ENCODE measurements at places on chromosomes 1 and 21.

DNA sequence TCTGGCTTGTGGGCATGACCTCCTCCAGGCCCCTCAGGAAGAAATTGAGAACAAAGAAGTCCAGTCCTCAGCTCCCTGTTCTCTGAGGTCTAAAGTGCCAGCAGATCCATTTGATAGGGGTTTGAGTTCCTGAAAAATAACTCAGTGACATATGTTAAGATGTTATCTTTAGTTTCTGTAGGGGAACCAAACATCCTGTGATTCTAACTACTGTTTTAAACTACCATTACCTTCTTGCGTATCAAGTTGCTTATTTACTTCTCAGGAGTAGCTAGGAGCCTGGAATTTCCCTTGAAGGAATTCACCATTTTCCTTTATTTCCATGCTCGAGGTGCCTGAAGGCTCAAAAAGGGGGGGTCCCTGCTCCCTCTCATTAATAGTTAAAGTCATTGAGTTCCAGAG is 18.8 kb upstream of the LIN9 start:
- no peak for DNase-seq

- DNase-seq: no peak
These were observed 657.0 kb downstream of the AMY1C start for GRCh38 chr1:104406728-104407127.

GRCh38 chr1:160949881-160950280 is 4.7 kb downstream of the ITLN2 start:
- no peak for DNase-seq

GRCh38 chr1:119435052-119435451 is 20.1 kb downstream of the HSD3B2 start:
- no peak for DNase-seq

DNA sequence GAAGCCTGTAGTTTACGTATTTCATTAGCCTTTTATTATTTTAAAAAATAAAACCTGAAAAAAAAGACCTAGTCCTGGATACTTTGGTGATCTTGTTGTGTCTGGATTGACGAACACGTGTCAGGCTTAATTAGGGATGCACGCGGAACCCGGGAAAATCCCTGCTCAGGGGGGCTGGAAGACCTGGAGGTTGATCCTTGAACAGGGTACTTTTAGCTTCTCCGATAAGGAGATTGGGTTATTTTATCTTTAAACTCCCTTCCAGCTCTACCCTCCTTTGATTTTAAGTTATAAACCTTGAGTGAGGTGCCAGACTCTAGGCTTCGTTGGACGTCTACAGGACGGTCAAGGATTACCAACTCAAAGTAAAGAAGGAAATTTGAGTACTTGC is 552 bp upstream of the ZNF691 start:
- DNase-seq: no peak

- DNase-seq: peak; percentile 38
These were observed 49.9 kb upstream of the CLIC4 start for GRCh38 chr1:24695202-24695974.

DNA sequence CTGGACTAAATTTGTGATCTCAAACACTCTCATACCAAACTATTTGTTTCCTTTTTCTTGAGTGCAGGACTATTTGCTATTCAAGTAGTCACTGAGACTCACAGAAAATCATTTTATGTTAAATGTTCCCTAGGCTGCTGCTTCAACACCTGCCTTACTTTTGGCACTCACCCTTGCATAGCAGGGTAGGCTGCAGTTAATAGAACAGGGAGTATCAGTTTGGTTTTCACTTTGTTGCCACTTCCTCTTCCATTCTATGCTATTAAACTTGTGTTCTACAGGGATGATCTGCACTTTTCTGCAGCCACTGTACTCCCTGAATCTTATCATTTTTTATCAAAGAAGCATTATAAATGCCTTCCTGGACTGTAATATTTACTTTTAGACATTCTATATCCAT is 148.7 kb upstream of the PRMT6 start:
- DNase-seq: no peak

DNA sequence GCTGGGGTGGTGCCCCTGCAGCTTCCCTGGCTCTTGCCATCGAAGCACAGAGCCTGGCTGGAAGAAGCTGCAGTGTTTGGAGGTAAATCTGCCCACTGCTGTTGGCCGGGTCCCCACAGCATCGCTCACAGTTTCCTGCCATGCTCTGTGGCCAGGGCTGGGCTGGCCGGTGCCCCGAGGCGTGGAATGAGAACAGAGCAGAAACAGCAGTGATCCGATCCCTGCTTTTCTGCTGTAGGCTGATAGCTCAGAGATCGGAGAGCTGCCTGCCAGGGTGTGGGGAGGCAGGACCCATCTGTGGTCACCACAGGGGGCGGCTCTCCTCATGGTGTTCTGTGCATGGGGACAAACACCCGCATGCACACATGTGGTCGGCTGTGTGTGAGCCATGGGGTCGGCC is 11.5 kb downstream of the SLC45A1 start:
- DNase-seq: no peak

DNA sequence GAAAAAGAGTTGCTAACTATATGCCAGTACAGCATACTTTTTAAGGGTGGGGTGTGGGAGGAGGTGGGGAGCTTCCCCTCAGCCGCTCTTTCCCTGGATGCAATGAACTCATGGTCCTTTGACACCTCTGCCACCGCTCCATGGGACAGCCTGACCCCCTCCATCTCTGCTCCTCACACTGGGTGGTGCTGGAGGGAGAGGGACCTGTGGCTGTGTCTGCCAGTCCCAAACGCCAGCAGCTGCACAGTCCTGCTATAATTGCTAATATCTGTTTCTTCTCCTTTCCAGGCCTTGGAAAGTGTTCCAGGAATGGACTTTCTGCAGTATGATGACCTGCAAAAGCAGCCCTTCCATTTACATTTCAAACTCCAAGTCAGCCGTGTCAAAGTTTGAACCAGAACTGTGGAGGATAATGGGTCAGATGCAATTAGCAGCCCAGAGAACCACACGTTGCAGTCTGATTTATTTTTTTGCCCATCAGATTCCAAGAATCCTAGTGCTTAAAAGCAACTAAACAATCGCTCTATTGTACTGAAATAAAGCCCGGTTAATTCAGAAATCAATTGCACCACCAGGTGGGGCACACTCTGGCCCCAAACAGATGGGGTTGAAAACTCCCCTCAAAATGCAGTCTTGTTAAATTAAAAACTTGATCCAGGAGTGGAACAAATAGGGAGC is 160.7 kb upstream of the LMO4 start:
- no peak for DNase-seq

- no peak for DNase-seq
These were observed 12.7 kb downstream of the PAFAH2 start for GRCh38 chr1:25985171-25985570.

GRCh38 chr1:177471244-177471643 is 300.5 kb downstream of the BRINP2 start:
- DNase-seq: no peak

DNA sequence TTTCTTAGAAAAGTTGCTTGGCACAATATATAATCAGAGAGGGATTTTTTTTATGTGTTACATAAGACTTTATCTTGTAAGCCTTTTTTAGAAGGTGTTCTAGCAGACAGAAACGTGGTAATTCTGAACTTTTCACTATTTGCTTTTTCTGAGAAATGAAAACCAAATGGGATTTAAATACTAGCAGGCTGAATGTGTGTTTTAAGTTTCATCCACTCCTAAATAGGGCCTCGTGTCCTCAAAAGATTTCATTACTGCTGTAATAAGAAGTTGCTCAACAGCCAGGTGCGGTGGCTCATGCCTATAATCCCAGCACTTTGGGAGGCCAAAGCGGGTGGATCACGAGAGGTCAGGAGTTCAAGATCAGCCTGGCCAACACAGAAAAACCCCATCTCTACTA is 44.7 kb upstream of the FMO2 start:
- peak; percentile 46 for DNase-seq

GRCh38 chr21:32576011-32576410 is 9.3 kb downstream of the TCP10L start:
- no peak for DNase-seq

DNA sequence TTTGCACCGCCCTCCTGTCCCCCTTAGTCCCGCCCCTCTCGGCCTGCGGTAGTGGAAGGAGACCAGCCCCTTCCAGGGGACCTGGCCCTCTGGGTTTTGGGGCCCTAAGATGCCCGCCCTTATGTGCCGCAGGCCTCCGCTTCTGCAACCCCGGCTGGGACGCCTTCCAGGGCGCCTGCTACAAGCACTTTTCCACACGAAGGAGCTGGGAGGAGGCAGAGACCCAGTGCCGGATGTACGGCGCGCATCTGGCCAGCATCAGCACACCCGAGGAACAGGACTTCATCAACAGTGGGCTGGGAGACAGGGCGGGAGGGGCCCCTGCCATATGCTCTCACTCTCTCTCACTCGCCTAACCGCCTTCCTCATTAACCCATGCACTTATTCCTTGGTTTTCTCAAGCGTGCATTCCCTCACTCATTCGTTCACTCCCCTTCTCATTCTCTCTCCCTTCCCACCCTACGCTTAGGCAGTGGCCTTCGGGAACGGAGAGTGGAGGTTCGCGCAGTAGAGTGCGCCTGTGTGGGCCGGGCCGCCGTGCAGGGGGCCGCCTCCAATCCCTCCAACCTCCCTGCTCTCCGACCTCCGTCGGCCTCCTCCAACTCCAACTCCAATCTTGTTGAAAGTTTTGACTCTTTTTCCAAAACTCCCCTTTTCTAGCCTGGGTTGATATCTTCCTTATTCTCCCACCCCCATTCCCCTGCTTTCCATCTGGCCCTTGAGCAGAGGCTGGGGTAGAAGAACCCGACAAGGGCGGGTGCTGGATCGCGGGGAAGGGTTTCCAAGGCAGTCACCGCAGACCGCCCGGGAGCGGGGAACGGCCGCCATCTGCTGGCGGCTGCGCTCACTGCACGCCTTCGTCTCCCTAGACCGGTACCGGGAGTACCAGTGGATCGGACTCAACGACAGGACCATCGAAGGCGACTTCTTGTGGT is 15.2 kb downstream of the BCAN start:
- peak; percentile 81 for DNase-seq

DNA sequence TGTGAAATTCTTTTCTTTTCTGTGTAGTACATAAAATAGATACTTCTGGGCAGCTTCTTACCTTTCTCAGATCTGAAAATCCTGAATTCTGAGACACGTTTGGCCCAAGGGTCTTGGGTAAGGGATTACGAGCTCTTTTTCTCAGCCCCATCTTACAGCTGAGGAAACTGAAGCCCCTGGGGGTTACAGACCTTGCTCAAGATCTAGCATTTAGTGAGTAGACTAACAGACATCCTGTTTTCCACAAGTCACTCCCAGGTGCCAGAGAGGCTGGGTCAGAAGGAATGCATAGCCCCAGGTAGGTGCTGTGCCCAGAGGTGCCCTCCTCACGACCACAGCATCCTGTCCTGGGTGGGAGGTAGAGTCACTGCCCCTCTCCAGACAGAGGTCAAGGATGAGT is 13.2 kb upstream of the CREG1 start:
- DNase-seq: no peak

GRCh38 chr1:225822655-225823403 is 12.9 kb downstream of the EPHX1 start:
- no peak for DNase-seq

GRCh38 chr1:202247837-202248795 is 54.5 kb downstream of the LGR6 start:
- DNase-seq: no peak

GRCh38 chr1:48790397-48790796 is 13.7 kb upstream of the BEND5 start:
- no peak for DNase-seq

DNA sequence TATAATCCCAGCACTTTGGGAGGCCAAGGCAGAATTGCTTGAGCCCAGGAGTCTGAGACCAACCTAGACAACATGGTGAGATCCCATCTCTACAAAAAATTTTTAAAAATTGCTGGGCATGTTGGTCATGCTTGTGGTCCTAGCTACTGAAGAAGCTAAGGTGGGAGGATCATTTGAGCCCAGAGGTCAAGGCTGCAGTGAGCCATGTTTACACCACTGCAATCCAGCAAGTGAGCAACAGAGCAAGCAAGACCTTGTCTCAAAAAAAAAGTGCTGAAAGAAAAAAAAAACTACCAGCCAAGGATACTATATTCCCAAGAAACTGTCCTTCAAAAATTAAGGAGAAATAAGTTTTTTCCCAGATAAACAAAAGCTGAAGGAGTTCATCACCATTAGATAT is 78.1 kb downstream of the SH3GLB1 start:
- DNase-seq: no peak

DNA sequence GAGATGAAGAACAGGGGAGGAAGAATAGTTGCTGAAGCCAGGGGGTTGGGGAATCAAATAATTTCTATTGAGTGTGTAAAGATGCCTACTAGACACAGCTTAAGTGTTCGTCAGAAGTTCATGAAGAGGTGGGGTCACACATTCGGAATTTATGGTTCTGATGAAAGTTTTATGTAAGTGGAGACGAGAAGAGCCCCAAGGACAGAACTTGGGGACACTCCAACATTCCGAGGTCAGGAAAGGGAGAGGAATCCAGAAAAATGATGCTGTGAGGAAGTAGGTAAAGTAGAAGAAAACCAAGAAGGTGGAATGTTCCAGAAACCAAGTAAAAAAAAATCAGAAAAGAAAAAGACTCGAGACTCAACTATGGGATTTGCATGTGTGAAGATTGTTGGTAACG is 272.5 kb downstream of the SIPA1L2 start:
- no peak for DNase-seq

DNA sequence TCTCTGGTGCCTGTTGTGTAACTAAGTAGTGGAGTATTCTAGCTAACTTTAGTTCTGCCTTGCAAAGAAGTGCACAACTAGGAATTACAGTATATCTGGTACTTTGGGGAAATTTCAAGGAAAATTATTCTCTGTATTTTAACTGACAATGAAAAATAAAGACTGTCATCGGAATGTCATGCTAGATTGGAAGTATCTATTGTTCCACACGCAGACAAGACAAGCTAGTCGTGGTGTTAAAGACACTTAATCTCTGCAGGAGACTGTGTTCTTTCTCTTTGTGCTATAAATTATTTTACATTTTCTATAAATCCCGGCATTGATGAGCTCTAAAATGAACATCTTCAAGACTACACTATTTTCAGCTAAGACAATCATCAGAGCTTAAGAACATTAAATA is 1068.8 kb upstream of the ADGRL4 start:
- no peak for DNase-seq

DNA sequence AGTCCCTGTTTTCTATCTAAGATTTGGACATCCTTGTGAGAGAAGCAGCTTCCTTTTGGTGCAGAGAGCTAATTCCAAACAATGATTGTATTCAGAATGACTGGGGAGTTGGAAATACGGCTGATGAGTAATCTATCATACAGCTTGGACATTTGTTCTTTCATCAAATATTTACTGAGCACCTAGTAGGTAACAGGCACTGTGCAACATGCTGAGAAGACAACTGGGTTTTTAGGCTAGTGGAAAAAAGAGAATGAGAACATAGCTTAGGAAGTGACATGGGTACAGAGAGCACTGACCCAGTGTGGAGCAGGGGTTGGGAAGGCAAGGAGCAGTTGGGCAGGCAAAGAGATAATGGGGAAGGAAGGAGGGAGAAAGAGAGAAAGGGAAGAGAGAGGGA is 87.5 kb downstream of the TBX19 start:
- DNase-seq: no peak

DNA sequence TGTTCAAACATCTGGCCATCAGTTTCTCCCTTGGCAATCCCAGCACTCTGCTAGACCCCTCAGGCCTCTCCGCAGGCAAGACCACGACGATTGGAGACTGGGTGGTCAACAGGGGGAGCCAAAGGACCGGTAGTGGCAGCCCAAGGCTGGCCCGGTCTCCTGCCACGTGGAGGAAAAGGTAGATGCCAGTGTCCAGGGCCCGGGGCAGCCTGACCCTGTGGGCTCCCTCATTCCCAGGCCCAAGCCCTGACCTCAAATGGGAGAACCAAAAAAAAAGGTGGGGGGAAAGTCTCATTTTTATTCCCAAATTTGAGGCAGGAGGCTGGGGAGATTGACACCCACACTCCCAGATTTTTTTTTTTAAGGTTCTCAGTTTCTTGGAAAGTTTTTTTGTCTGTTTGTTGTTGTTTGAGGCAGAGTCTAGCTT is 24.8 kb downstream of the S100A6 start:
- peak; percentile 81 for DNase-seq

GRCh38 chr1:60636946-60637345 is 445.4 kb upstream of the NFIA start:
- no peak for DNase-seq
